CD4-positive, alpha-beta T cell treated with Interleukin-17A for 1 hour (primary cell): ENCODE measurements at places on chromosomes 13 and 19.

DNA sequence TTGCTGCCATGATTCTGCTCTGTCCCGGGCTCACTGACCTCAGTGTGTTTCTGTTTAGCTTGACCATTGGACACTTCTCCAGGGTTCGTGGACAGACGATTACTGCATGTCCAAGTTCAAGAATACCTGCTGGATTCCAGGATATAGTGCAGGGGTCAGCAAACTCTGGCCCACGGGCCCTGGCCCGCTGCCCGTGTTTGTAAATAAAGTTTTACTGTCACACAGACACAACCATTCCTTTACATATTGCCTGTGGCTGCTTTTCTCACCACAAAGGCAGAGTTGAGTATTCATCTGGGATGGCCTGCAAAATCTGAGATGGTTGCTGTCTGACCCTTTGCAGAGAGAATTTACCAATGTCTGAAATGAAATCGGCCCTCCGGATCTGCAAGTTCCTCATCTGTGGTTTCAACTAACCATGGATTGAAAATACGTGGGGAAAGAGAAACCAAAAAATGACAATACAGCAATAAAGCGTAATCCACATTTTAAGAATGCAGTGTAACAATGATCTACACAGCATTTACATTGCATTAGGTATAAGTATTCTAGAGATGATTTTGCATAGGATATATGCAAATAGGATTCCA is 25.9 kb upstream of the F2RL3 start:
- DNase-seq = no peak

- DNase-seq = no peak
Observed at GRCh38 chr13:52849291-52850071, 1.0 kb upstream of the PCDH8 start.

DNA sequence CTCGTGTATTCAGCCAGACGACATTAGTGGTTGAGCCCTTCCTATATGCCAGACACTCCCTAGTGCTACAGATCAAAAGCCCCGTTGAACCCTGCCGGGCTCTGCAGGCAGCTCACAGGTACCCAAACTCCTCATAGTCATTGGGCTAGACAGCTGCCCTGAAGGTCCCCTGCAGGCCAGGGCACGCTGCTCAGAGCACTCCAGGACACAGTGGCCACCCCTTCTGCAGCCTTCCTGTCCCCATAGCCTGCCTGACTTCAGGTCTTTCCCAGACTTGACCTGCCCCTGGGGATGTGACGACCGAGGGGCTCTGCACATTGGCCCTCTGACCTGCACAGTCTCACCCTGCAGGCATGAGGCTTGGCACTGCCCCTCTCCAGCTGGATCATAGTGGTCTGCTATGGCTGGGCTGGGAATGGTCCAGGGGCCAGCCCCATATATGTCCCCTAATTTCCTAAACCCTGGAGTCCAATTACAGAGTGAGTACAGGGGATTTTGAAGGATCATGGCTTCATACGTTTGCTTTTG is 64.2 kb upstream of the UBAC2 start:
- no peak for DNase-seq

GRCh38 chr13:98571955-98572662 is 4.8 kb downstream of the STK24 start:
- DNase-seq = no peak

GRCh38 chr13:73941752-73942151 is 192.5 kb downstream of the KLF12 start:
- DNase-seq = no peak

DNA sequence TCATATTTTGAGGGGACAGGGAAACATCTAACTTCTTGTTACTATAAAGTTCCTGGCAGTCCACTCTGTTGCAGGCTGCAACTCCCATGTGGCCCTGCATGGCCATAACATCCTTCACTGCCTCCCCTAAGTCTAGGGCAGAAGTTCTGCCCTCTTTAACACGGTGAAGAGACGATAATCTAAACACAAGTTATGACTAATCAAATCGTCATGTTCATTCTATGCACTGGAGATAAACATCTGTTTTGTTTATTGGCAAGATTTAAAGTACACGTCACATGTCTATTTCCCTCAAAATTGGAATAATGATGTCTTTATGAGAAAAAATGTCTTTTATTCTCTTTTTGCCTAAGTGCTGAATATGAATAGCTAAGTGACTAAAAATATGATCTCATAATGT is 1629.4 kb downstream of the PCDH9 start:
- no peak for DNase-seq

GRCh38 chr19:14835011-14835410 is at the start of the genes OR7A5 and OR7C1:
Gene OR7A5 (minus strand): TSS chr19:14835185. CDS start chr19:14828241, 6,944 bp downstream.
Gene OR7C1 (minus strand): TSS chr19:14835185. CDS start chr19:14800136, 35,049 bp downstream.
- DNase-seq = no peak

GRCh38 chr19:4976401-4977298 is 7.7 kb downstream of the KDM4B start:
- DNase-seq = peak; percentile 27

DNA sequence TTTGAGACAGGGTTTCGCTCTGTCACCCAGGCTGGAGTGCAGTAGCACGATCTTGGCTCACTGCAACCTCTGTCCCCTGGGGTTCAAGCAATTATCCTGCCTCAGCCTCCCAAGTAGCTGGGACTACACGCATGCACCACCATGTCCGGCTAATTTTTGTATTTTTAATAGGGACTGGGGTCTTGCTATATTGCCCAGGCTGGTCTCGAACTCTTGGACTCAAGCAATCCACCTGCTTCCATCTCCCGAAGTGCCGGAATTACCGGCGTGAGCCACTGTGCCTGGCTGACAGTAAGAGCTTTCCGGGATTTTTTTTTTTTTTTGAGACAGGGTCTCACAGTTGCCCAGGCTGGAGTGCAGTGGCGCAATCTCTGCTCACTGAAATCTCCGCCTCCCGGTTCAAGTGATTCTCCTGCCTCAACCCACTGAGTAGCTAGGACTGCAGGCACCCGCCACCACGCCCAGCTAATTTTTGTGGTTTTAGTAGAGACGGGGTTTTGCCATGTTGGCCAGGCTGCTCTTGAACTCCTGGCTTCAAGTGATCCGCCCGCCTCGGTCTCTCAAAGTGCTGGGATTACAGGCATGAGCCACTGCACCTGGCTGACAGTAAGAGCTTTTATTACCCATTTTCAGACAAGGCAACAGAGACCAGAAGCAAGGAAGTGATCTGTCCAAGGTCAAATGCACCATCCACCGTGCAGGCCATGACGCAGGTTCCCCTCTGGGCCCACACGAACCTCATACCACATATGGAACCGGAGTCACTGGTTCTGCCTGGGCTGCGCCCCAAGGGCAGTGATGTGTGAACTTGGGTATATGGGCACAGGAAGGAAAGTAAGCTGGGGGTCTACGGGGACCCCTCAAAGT is 21.0 kb downstream of the RFX1 start:
- DNase-seq = peak; percentile 49

GRCh38 chr13:23921451-23921888 is 24.2 kb upstream of the C1QTNF9B start:
- peak; percentile 56 for DNase-seq

DNA sequence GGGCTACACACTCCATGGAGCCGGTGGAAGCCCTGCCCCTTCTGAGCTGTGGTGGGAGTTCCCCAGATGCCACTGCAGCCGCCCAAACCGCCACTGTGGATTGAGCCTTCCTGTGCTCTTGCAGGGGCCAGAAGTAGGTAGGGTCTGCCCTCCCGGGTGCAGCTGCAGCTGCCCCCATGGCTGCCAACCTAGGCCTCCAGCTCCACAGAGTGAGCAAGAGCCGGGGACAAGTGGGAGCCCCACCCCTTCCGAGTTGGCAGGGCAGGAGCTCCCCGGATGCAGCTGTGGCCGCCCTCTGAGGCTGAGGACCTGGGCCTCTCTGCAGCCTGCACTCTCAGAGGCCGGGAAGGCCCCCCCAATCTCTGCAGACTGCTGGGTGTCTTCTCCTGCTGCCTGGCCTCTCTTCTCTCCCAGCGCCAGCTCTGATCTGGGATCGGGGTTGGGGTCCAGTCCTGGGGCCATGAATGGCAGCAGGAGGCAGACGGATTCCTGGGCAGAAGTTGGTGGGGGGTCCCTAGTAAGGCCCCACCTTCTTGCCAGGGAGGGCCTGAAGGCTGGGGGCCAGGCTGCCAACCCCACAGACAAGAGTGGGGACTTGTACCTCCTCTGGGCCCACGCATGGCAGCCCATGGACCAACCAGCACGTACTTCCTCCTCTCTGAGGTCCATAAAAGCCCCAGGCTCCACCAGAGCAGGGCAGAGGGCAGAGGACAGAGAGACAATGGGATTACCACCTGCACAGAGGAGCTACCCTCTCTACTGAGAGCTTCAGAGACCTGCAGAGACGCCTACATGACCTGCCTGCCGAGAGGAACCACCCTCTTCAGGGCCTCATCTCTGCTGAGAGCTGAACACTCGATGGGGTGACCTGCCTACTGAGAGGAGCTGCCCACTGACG is 28.9 kb downstream of the AP2S1 start:
- peak; percentile 71 for DNase-seq

DNA sequence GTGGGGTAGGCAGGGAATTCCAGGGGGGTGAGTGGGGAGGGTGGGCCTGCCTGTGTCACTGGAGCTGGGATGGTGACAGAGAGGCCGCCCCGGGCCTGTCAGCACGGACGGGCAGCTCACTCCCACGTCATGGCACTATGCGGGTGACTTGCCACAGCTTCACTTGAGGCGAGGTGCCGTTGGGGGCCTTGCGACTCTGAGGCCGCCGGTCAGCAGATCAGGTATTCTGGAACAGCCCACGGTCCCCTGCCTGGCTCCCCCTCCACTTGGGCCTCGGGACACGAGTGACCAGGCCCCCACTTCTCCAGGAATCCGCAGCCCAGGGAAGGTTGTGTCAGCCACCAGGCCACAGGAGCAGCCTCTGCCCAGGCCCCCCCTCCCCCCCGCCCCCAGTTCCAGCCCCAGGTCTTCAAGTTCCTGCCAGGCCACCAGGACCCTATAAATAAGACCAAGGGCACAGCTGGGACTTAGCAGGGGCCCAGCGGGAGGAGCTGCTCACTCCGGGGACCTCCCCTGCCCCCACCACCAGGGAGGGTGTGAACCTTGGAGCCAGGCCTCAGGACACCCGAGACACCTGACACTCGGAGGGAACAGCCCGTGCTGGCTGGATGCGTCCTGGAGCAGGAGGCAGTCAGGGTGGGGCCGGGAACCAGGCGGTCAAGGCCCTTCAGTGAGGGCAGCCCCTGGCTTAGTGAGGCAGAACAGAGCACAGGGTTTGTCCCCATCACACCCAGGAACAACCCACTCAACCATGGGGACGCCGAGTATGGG is 2.7 kb upstream of the MIDN start:
- no peak for DNase-seq

DNA sequence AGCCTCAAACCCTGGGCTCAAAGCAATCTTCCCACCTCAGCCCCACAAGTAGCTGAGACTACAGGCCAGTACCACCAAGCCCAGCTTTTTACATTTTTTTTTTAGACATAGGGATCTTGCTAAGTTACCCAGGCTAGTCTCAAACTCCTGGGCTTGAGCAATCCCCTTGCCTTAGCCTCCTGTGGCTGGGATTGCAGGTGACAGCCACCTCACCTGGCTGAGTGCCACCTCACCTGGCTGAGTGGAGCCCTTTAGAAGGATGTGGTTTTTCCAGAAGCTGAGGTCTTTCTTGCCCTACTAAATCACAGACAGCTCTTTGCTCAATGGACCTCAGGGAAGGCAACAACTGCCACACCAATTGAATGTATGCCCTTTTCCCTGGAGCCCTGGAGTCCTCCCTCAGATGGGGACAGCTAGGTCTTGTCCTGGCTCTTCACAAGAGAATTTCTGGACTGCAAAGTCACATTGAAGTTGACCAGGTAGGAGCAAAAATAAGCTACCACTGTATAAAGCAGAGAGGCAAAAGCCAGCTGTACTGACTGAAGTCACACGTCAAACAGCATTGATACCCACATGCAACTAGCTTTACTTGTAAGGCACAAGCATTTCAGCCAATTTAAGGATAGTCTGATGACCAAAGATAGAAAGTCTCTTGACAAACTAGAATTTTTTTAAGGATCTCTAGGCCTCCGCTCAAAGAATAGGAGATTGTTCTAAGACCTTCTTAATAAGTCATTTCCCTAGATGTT is 14.0 kb downstream of the PDX1 start:
- no peak for DNase-seq

DNA sequence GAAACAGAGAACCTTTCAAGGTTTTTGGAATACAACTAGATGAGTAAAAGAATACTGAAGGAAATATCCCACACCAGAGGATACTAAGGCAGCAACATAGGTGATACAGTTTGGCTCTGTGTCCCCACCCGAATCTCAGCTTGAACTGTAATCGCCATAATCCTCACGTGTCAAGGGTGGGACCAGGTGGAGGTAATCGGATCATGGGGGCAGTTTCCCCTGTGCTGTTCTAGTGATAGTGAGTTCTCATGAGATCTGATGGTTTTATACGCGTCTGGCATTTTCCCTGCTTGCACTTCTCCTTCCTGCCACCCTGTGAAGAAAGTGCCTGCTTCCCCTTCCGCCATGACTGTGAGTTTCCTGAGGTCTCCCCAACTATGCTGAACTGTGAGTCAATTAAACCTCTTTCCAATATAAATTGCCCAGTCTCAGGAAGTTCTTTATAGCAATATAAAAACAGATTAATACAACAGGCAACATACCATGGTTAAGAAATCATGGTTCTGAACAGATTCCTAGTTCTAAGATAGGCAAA is 97.0 kb downstream of the ABCC4 start:
- DNase-seq = no peak

DNA sequence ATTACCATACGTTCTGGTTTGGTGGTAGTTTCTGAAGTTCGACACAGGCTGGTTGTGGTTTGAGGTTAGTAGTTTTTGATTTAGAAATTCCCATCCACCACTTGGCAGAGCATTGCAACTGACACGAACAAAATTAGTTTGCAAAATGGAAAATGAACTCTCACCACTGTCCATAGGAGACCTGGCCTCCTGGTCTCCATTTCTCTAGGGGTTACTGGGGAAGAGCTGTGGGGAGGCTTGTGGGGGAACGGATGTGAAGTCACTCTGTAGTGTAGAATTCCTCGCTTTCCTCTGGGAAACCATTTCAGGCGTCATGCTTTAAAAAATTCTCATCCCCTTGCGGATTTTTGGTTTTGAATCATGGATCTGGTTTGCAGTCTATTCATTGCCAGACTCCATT is 321.5 kb upstream of the MAB21L1 start:
- no peak for DNase-seq

DNA sequence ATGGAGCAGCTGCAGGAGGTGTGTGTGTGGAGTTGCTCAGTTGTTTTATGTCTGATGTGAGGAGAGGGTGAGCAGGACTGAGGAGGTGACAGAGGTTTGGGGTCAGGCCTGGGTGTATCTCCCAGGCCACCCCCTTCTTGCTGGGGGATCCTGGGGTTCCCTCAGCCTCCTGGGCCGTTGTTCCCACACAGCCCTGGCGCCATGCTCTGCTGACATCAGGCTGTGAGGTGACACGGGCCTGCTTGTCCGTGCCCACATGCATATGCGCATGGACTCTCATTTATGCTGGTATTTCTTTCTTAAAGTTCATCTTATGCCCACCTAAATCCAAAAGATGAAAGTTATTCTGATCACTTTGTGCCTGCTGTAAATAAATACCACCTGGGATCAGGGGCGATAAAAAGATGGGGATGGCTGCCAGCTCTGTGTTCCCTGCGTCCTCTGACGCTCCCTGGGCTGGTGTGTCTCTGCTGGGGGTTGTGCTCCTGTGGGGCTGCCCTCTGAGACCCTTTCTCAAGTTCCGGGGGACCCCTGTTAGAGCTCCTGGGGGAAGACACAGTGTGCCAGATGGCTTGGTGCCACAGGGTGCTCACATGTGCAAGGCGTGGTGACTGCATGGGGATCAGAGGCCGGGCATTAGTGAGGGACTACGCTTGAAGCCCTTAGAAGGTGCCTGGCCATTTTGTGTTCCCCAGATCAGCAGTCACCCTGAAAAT is 12.6 kb downstream of the NAXD start:
- DNase-seq = no peak
